Effector CD4-positive, alpha-beta T cell (primary cell): ENCODE measurements at places on chromosomes 5 and 9.
A peak's percentile ranks its signal among the peaks of the same experiment; 100 is the strongest.

- no peak for DNase-seq
Observed at GRCh38 chr9:129938291-129938979, 103.2 kb downstream of the USP20 start.

- no peak for DNase-seq
Observed at GRCh38 chr5:157546456-157547100, 29.0 kb downstream of the ADAM19 start.

GRCh38 chr9:34163434-34163833 lies 15.4 kb upstream of the UBAP1 start:
- DNase-seq, result no peak

GRCh38 chr5:11319836-11320580 lies 559.0 kb upstream of the DAP start:
- DNase-seq, result no peak

- DNase-seq, result no peak
Observed at GRCh38 chr5:80318212-80318611, 1.6 kb upstream of the SPZ1 start.

- no peak for DNase-seq
Observed at GRCh38 chr5:114447084-114447773, 85.4 kb downstream of the KCNN2 start.

- DNase-seq, result no peak
Observed at GRCh38 chr9:111294691-111295451, 35.2 kb downstream of the OR2K2 start.

- DNase-seq, result no peak
Observed at GRCh38 chr9:114357911-114358328, 28.3 kb downstream of the ORM2 start.

DNA sequence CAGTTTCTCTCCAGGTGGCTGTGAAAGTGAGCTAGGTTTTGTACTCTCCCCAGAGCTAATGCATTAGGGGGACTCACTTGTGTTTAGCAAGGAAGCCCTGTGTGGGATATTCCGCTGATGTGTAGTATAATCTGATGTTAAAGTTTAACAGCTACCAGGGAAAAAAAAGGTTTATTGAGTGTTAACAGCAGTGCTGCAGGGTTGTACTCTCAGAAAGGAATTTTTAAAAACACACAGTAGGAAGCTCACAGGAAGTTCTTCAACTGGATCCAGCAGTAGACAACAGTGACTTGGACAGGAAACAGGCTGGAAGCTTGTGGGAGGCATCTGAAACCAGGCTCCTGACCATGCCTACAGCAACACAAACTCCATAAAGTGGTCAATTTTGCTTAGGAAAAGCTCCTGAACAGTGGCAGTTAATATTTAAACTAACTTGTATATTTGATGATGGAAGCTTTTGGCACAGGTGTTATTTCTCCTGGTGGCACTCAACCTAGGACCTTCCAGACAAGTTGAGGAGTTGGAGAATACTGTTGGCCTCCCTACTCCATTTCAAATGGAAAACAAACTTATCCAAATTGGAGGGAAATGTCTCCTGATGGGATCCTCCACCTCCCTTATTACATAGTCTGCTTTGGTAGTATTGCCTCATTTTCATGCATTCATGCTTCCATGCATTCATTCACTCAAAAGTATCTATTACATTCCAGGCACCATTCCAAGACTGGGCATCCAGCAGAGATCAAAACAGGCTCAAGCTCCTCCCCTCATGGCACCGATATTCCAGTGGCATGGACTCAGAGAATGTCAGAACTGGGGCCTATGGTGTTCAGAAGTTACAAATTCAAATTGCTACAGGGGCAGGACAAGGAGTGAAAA lies 54.7 kb downstream of the FOXD1 start:
- no peak for DNase-seq

DNA sequence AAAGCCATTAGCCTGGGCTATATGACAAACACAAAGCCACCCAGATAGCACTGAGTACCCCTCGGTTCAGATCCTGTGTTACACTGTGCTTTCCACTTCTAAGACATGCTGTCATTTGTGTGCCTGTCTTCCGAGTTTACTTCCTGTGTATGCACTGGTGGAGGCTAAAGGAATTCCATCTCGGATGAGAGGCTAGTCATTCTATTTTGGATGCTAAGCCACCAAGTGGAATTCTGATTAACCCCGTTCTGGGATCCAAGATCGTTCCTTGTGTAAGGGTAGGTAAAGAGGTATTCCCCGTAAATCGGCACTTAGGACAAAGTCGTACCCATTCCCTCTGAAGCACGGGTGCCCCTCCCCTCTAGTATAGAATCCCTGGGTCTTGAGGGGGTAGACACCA lies 8.7 kb downstream of the PROP1 start:
- no peak for DNase-seq

DNA sequence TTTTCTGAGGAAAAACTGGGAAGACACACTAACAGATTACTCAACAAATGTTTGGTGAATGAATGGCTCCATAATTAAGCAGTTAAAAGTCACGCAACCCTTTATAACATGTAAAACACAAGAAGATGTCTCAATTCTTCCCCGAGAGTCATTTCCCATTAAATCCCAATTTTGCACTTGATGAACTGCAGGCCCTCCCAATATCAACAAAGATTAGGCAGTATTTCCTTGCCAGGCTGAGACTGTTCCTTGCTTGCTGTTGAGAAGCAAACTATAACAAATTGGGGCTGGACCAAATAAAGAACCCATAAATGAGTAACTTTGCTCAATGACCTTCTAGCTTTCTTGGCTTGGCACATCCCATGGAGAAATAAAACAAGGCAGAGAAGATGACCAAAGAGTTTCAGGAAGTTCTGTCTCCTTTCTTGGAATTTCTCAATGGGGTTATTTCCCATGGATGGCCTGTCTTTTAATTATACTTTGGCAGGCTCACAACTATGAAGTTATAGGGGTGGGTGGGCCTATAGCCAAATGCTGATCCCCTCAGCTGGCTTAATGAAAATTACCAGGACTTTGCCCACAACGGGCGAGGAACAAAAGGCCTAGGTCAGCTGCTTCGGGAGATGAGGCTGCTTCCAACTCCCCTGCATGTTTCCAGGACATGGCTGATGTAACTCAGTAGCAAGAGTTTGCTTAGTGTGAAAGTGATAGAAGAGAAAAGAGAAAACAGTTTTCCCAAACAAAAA lies 243.1 kb upstream of the RFX3 start:
- DNase-seq, result no peak

GRCh38 chr5:180193749-180194375 lies 15.1 kb downstream of the RASGEF1C start:
- no peak for DNase-seq

DNA sequence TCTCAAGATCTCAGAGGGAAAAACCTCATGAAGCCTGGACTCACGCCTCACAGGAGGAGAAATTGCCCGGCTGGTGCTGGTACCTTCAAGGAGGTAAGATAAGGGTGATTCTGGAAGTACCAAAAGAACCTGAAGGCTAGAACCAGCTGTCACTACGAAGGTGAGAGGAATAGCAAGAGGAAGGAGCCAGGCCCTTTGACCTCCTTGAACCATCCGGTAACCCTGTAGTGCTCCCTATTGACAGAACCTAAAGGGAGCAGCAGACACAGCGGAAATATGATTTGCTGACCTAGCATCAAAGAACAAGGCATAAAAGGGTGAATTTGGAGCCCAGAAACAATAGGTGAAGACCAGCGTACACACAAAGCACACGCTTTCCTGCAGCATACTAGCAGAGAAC lies 92.2 kb downstream of the DOCK8 start:
- peak; percentile 26 for DNase-seq

DNA sequence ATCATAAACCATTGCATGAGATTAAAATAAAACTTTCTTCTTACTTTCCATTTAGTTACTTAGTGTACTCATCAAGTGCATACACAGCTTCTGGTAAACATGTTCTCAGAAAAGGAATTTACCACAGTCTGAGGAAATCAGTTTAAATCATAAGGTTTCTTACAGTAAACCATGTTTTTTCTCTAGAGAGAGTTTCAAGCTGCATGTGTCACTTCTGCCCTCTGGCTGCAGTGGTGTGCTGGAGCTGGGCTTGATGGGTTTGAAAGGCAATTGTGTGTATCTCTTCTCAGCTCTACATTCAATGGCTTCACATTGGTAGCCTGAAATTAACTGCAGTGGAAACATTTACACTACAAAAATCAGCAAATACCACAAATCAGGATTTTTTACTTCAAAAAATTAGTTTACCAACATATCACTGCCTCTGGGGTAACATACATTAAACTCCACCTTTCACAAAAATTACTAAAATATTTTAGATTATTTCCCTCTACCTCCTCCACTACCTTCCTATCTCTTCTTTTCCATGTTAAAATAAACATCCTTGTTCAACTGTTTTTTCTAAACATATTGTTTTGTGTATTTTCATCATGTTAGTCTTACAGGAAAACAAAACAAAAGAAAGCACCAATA lies 414.3 kb downstream of the ANXA1 start:
- DNase-seq, result no peak

DNA sequence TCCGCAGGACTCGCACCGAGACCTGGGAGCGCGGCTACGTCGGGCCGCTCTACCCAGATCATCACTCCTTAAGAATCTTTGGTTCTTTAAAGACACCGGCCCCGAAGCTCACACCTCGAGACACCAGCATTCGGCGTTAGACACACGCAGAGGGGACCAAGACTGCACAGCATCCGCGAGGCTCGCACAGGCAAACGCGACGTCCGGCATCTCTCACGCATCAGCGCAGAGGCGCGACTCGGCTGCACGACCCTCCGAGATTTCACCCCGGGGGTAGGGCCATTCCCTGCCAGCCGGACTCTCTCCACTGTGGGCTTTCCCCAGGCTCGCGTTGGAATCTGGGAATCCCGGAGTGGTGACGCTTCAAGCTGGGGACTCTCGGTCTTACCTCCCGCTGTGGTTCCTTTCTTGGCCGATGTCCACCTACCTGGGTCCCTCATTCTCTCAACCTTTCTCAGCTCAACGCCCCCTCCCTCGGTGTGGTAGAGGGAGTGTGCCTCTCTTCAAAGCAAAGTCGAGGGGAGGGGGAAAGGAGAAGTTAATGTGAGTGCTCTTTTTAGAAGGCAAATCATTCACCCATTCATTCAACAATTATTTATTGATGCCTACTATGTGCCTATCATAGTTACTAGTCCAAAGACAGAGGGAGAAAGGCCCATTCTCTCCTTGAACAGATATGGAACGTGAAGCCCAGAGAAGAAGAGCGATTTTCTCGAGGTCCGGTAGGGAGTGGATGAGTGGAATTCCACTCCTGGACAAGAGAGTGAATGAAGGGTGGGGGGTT lies 1.3 kb upstream of the HAND1 start:
- no peak for DNase-seq

DNA sequence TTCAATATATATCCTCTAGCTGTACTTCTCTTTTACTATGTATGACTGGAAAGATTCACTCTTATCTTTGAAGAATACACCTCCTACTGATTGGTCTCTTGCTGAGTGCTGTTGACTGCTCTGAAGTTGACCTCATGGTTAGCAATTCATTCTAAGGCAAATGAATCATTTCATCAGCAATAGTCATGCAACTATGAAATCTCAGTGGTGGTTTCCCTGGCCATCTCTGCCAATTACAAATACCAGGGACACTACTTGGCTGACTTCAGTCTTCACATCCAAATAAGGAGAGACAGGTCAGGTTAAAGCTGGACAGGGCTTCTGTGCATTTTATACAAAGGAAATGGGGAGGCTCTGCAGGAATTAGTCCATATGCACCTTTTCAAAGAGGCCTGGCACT lies 333.5 kb upstream of the ACTBL2 start:
- DNase-seq, result no peak

GRCh38 chr9:16693616-16694015 lies 176.9 kb downstream of the BNC2 start:
- DNase-seq, result no peak

GRCh38 chr9:32551276-32552051 lies 663 bp upstream of the SMIM27 start:
- DNase-seq, result peak; percentile 27

DNA sequence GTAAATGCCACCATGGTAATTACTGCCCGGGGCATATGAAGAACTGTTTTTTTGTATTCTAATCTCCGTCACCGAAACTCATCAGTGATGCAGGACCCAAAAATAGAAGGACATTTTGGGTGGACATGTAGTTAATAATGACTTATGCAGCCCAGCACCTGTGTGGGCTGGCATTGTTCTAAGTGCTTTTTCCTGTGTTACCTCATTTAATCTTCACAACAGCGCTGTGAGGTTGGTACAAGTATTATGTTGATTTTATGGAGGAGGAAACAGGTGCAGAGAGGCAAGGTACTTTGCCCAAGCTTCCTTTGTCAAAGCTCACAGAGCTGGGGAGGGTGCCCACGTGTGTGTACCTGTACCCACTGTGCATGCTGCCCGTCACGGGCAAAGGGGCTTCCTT lies 58.4 kb downstream of the DAPK1 start:
- DNase-seq, result no peak

DNA sequence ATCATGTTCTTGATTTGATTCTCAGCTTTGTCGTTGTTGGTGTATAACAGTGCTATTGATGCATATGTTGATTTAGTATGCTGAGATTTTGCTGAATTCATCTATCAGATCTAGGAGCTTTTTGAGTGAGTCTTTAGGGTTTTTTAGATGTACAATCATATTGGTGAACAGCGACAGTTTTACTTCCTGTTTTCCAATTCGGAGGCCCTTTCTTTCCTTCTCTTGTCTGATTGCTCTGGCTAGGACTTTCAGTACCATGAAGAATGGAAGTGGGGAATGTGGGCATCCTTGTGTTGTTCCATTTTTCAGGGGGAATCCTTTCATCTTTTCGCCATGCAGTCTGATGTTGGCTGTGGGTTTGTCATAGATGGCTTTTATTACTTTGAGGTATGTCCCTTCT lies 100.4 kb downstream of the SGCD start:
- no peak for DNase-seq

DNA sequence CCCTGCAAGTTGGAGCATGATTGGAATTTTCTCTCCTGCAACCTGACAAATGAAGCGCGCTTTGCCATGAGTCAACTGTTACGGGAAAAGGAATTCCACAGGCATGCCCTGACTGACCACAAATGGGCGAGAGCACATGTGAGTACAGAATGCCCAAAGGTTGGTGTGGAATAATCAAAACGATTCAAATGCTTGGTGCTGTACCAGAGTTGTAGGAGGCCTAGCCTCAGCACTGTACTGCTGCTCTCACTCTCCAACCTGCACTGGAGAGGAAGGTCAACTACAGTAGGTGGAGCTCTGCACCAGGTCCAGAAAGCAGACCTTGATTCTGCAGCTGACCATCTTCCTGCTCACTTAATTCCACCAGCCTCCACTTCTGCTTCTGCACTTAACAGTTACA lies 406.9 kb upstream of the ACTBL2 start:
- DNase-seq, result no peak

- DNase-seq, result no peak
Observed at GRCh38 chr5:147558826-147559225, 49.0 kb upstream of the DPYSL3 start.

GRCh38 chr9:19232823-19233194 lies 2.3 kb downstream of the DENND4C start:
- DNase-seq, result no peak

GRCh38 chr9:7209016-7209715 lies 451.4 kb downstream of the KDM4C start:
- no peak for DNase-seq

DNA sequence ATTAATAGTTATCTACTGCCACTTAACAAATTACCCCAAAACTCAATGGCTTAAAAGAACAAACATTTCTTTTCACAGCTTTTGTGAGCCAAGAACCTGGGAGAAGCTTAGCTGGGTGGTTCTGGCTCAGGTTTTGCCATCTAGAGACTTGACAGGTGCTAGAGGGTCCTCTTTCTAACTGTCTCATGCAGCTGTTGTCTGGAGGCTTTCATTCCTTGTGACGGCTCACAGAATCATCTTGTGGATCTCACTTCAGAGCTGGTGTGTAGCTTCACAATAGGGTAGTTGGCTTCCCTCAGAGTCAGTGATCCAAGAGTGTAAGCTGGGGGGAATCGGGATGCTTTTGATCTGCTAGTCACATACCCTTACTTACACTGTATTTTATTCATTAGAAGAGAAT lies 81.2 kb upstream of the APC start:
- no peak for DNase-seq
